ENCODE measurements at places on chromosomes 2 and 18. TPM values are rescaled to one million over a fixed set of nuclear protein-coding genes. Genes with fewer than 3 reads are reported as not detected.

Gene SCN3A
- total RNA-seq: 0.09 TPM

- peaks cover 92% of the 10 kb centered on the region for H3K36me3 ChIP-seq
- no peak overlapping the region for H3K4me3 ChIP-seq
- H3K4me1 ChIP-seq: no peaks in the 10 kb centered on the region
- no peak for DNase-seq
Measured at GRCh38 chr2:86078774-86079545, 26.7 kb downstream of the POLR1A start.

Gene EGR4
- 0.23 TPM for total RNA-seq

Gene RAPGEF4
- 2.3 TPM for total RNA-seq

Gene NDUFB3
- 154 TPM for total RNA-seq

DNA sequence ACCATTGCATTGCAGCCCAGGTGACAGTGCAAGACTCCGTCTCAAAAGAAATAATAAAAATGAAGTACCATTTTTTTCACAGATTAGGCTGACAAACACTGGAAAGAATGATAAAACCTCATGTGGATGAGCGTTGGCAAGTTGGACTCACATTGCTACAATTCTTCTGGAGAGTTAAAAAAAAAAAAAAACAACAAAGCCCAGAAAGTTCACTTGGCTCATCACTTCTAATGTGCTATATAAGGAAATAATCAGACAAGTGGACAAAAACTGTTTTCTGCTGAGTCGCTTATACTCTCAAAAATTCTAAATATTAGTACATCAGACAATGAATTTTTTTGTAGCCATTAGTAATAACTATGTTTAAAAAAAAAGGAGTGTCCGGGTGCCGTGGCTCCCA lies 38.4 kb downstream of the PKP4 start:
- no peak overlapping the region for H3K4me3 ChIP-seq
- H3K4me1 ChIP-seq: no peaks in the 10 kb centered on the region
- no peaks in the 10 kb centered on the region for H3K27me3 ChIP-seq
- H3K36me3 ChIP-seq: no peaks in the 10 kb centered on the region

DNA sequence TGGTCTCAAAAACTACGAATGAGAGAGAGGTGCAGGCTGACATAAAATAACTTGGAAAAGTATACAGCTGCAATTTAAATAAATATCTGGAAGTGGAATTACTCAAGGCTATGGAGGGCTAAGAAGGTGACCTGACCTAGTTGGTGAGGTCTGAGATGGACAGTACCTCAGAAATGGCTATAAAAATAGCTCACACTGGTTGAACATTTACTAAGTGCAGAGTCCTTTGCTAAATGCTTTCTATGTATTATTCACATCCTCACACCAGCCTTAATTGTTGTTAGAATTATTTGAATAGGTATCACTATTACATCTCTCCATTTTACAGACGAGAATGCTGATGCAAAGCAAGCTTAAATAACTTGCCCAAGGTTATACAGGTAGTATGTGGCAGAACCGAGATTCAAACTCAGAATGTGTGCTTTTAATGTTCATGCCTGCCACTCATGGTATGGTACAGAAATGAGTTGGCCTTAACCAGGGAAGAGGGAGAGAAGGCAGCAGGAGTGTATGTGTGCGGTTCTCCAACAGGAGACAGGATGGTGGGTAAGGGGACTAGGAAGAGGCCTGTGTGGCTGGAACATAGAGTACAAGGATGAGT lies 37.4 kb downstream of the MRPL44 start:
- H3K4me3 ChIP-seq: no peak overlapping the region
- peaks cover 99% of the 10 kb centered on the region for H3K36me3 ChIP-seq
- no peaks in the 10 kb centered on the region for H3K27me3 ChIP-seq

Gene IL37
- not detected for total RNA-seq

Gene DBI
- 157 TPM for total RNA-seq

DNA sequence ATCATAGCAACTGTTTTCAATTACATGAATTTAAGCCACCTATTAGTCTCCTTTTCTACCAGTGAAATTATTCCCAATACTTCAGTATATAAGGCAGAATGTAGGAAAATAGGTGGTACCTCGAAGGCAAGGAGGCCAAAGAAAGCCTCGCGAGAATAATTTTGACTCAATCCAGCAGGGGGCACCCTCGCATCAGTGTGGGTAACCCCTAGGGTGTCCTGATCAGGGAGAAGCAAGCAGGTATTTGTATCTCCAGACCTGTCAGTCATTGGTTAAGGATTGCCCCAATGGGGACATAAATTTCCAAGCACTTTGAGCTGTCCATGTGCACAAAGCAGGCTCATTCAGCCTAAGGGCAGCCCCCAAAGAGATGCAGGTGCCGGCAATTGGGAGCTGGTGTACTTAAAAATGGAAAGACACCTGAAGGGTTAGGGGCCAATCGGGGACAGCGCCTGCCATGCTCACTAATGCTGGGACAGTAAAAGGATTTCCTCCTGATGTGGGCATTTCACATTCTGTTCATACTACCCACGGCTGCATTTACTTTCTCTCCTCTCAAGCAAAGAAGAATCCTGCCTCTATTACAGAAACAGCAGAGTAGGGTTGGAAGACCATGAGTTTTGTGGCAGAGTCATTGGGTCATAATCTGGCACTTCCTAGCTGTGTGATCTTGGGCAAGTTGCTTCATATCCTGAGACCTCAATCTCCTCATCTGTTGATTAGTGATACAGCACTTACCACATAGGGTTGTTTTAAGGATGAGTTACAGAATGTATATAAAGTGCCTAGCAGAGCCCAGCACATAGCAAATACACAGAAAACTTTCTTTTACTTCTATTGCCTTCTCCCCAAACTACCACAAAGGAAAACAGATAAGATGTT lies 136.1 kb downstream of the ICOS start:
- H3K27me3 ChIP-seq: no peaks in the 10 kb centered on the region
- H3K36me3 ChIP-seq: no peaks in the 10 kb centered on the region
- DNase-seq: peak; percentile 90
- H3K4me3 ChIP-seq: no peak overlapping the region

DNA sequence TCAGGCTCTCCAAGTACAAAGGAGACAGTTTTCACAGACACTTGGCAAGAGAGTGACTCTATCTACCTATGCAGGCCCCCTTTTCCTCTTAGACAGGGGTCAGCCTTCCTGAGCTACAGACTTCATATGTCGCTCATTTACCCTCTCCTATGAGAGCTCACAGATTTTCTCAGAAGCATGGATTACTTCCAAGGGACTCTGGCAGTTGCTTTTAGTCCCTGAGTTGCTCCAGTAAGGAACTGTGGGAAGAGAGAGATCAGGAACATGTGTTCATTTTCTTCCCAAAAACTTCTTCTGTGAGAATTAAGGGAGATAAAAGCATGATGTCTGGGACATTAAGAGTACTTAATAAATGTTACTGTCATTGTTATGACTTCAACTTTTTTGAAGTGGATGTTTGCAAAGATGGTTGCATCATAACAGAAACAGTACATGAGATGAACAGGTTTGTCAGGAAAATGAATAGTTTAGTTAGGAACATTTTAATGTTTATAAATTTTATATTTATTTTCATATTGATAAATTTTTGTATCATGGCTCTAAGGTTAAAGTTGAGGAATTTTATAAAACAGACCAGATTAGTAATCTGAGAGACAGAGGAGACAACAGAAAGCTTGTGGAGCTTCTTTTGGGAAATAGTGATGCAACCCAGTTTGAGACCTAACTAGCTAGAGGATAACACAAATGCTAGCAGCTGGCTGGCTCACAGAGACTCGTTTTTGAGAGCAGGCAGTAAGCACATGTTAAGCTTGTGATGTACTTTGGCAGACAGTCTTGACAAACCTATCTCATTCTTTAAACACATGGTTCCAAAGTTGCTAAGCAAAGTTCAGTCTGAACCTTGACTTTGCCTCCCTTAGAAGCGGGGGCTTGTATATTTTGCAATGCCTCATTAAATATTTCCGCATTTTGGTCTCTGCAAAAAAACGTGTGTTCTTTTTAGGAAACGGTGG lies 21.7 kb upstream of the UGP2 start:
- H3K27me3 ChIP-seq: no peaks in the 10 kb centered on the region
- H3K36me3 ChIP-seq: no peaks in the 10 kb centered on the region
- H3K4me1 ChIP-seq: no peaks in the 10 kb centered on the region
- no peak overlapping the region for H3K27ac ChIP-seq
- DNase-seq: peak; percentile 47
- H3K4me3 ChIP-seq: no peak overlapping the region

DNA sequence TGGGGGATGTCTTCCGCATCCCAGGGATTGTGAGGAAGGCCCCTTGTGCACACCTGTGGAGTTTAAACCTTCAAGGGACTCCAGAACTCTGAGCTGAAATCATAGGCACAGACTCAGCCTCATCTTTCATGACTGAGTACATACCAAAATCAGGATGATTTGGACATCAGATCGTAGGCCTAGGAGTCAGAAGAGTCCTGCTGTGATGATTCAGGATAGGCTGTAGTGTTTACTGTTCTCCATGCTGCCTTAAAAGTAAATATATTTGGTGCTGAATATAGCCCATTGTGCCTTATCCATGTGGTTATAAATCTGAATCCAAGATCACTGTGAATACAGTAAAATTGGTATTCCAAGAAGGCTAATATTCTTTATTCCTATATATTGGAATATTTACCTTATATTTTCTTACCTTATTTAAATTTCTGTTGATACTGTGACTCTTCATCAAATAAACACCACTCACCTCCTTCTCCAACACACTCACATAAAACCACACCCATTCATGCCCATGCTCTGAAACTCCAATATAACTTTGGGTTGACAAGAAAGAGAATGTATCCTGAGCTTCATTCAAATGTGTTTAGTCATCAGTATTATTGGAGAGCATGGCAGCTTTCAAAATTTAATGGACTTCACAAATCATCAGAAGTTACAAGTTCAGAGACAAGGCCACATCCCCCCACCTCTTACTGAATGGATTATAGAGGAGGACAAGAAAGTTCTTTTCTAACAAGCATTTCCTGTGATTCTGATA lies 561.4 kb upstream of the LINC00305 start:
- no peaks in the 10 kb centered on the region for H3K4me1 ChIP-seq
- no peaks in the 10 kb centered on the region for H3K27me3 ChIP-seq
- DNase-seq: no peak
- no peaks in the 10 kb centered on the region for H3K36me3 ChIP-seq
- H3K4me3 ChIP-seq: no peak overlapping the region
